NCI-H1436 (cell line): ENCODE measurements at places on chromosomes 4 and X.
A peak's percentile ranks its signal among the peaks of the same experiment; 100 is the strongest.

GRCh38 chr4:131609039-131609438, 1540.1 kb upstream of the PCDH10 start:
- no peak for DNase-seq

- no peak for DNase-seq
Measured at GRCh38 chrX:23788521-23788920, 5.5 kb downstream of the SAT1 start.

DNA sequence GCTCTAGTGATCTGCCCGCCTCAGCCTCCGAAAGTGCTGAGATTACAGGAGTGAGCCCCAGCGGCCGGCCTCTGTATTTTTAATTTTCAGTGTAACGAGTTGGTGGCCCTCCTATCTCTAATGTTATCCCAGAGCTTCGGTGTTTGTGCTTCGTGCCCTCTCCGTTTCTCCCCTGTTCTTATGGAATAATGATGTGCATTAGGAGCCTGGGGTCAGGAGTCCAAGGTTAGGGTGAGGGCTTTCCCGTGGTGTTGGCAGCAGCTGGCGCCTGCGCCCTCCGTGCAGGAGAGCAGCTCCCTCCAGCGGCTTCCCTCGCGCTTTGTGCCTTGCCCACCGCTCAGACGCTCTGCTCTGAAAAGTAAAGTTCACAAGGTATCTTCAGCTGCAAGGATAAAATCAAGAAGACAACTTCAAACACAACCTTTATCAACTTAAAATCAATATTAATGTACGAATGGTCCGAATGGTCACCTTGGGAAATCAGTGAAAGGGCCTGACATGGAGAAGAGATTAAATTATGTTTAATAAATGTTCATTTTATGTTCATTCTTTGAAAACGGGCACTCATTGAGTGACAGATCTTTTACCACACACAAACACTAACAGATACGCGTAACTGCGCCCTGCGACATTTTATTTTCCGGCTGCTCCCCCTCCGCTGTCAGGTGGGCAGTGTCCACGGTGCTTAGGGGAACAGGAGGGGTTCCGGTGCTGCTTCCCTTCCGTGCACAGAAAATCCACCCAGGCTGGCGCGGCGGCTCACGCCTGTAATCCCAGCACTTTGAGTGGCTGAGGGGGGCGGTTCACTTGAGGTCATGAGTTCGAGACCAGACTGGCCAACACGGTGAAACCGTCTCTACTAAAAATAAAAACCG, 62.4 kb downstream of the TRAPPC11 start:
- DNase-seq = no peak

- DNase-seq = no peak
Measured at GRCh38 chrX:20205927-20206708, 60.6 kb downstream of the RPS6KA3 start.

DNA sequence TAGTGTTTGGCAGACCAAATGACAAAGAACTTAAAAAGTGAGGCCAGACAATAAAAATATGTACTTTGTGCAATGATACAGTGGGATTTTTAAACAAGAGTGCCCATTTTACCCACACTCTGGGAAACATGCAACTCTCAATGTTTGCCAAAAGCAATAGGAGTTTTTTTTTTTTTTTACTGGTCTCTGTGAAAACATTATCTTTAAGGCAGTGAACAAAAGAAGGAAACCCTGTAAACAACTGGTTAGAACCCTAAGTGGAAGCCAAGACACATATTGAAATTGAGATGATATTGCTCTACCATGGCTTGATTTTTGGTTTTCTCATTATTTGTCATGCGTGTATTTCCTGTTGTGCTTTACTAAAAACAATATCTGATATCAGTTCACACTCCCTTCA, 67.2 kb upstream of the PPP3CA start:
- DNase-seq = no peak

GRCh38 chr4:81914623-81915022, 442.9 kb upstream of the RASGEF1B start:
- no peak for DNase-seq

DNA sequence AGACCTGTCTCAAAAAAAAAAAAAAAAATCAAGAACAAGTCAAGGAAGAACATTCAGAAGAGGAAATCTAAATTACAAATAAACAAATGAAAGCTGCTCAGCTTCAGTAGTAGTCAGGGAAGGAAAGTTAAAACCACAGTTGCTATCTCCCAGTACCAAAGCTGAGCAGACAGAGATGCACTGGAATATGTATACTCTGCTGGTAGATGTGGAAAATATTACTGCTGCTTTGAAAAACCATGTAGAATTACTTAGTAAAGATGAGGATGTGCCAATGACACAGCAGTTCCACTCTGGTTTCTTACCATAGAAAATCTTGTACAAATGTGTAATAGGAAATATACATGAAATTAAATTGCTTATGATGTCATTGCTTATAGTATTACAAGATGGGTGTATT, 25.1 kb upstream of the PRKX start:
- DNase-seq = no peak

- DNase-seq = no peak
Measured at GRCh38 chr4:186844059-186844681, 120.5 kb upstream of the FAT1 start.

- no peak for DNase-seq
Measured at GRCh38 chrX:1355131-1356046, 18.8 kb downstream of the IL3RA start.

DNA sequence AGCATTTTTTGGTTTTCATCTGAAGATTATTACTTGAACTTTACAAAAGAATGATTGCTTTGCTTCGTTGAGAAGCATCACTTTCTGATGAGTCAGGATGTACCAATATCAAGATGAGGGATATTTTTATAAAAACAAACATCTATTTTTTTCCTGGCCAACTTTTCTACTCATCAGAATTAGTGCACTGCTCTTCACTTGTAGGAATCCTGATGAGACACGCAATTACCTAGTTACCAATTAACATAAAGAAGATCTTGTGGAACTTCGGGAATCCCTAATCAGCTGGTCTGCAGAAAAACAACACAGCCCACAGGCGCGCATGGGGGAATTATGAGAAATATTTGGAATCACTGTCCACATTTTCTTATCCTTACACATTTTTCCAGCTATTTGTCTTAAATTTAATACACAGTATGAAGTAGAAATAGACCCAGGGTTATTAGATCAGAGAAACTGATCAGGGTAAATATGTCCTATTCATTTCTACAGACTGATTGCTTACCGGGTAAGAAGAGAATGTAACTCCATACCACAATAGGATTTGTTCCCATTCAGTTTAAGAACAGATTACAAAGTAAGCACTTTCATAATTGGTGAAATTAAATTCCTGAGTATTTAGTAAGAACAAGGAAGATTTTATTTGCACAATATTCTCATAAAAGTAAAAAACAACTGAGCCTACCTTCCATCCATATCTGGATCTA, 50.9 kb downstream of the MFAP3L start:
- DNase-seq = no peak

- DNase-seq = no peak
Measured at GRCh38 chr4:73750730-73751129, 10.4 kb downstream of the CXCL8 start.

- no peak for DNase-seq
Measured at GRCh38 chr4:94976371-94977011, 218.7 kb downstream of the BMPR1B start.

GRCh38 chr4:84455697-84456096, 43.4 kb downstream of the NKX6-1 start:
- no peak for DNase-seq

- no peak for DNase-seq
Measured at GRCh38 chr4:108512615-108513505, 107.5 kb upstream of the RPL34 start.

GRCh38 chr4:183493246-183493645, 11.6 kb upstream of the ING2 start:
- no peak for DNase-seq

GRCh38 chr4:108219998-108220397, 51.3 kb upstream of the LEF1 start:
- DNase-seq = no peak

- DNase-seq = no peak
Measured at GRCh38 chr4:118843237-118843636, 7.3 kb upstream of the SEC24D start.

DNA sequence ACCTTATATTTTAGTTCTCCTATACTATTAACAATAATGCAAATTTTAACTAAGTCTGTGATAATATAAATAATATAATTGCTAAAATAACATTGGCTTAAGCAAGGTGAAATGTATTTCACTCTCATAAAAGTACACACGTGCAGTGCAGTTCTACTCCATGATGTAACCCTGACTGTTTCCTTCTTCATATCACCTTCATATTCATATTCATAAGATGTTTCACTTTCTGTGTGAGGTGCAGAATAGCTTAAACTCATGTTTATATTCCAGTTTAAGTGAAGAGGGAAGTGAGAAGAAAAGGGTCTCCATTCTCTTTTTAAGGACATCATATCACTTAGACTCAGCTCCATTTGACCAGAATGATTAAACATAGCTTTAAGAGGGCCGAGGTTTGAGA, 1810.0 kb upstream of the PCDH10 start:
- DNase-seq = no peak

DNA sequence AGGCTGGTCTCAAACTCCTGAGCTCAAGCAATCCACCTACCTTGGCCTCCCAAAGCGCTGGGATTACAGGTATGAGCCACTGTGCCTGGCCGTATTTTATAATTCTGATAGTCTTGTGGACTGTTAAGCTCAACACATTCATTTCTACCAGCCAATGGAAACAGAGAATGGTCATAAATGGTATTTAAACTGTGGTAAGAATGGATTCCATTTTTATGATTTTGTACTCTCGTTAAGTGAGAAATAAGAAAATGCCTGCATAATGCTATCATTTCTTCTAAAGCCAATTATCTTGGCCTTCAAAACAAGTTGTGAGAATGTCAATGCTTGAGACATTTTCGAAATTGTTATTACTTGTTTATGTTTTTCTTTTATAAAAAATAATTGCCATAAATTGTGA, 321.0 kb downstream of the IL15 start:
- DNase-seq = no peak

- DNase-seq = no peak
Measured at GRCh38 chr4:8704632-8705031, 112.1 kb downstream of the CPZ start.

GRCh38 chr4:53541577-53542206, 49.6 kb downstream of the LNX1 start:
- DNase-seq = peak; percentile 65

DNA sequence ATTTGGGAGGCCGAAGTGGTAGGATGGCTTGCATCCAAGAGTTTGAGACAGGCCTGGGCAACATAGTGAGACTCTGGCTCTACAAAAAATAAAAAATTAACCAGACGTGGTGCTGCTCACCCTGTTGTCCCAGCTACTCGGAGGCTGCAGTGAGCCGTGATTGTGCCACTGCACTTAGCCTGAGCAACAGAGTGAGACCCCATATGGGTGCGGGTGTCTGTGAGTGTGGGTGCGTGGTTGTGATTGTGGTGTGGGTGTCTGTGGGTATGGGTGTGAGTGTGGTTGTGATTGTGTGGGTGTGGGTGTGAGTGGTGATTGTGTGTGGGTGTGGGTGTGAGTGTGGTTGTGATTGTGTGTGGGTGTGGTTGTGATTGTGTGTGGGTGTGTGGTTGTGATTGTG, 114.6 kb downstream of the UBE2K start:
- DNase-seq = no peak

DNA sequence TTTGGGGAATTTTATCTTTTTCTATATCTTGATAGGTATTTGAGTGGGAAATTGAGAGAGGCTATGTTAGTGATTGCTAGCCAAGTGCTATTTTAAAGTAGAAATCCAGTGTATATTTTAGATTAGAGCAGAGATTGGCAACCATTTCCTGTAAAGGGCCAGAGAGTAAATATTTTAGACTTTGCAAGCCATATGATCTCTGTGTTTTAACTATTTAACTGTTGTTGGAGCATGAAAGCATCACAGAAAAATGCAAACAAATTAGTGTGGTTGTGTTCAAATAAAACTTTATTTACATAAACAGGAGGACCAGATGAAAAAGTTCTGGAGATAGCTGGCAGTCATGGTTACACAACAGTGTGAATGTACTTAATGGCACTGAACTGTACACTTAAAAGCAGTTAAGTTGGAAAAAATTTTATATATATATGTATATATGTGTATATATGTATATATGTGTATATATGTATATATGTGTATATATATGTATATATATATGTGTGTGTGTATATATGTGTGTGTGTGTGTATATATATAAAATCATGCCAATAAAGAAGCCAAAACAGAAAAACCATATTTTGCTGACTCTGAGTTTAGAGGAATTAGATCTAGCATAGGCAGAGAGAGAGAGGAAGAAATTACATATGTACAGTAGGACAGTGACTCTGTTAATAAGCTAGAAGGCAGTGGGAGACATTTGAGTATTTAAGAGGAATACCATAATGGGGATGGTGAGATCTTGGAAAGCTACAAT, 83.4 kb downstream of the TMEM164 start:
- no peak for DNase-seq

- DNase-seq = no peak
Measured at GRCh38 chr4:24226023-24226422, 336.2 kb upstream of the PPARGC1A start.

GRCh38 chr4:158850800-158851644, 82.2 kb downstream of the FNIP2 start:
- DNase-seq = peak; percentile 5
